Activated CD8-positive, alpha-beta T cell treated with anti-CD3 and anti-CD28 coated beads for 36 hours (primary cell): ENCODE measurements at places on chromosomes 3 and 15. TPM values are rescaled to one million over a fixed set of nuclear protein-coding genes. Genes with fewer than 3 reads are reported as not detected.

Gene PLXNA1
- total RNA-seq: 6.6 TPM

DNA sequence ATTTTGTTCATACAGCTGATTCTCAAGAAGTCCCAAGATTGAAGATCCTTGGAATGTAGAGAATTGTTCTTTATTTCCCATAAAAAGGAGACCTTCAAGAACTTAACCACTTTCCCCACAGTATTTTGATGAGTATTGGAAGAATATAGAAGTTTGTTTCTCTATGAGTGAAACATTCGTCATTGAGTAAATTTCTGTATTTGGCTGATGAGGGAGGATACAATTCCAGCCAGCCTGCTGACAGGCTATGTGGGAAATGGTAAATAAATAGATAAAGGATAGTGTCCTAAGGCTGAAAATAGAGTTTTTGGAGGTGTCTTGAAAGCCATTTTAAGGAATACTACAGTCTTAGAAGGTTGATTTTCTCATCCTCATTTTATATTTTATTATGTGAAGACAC lies 1076.1 kb downstream of the ROBO2 start:
- no peak for DNase-seq

Gene CDHR4
- total RNA-seq: not detected

DNA sequence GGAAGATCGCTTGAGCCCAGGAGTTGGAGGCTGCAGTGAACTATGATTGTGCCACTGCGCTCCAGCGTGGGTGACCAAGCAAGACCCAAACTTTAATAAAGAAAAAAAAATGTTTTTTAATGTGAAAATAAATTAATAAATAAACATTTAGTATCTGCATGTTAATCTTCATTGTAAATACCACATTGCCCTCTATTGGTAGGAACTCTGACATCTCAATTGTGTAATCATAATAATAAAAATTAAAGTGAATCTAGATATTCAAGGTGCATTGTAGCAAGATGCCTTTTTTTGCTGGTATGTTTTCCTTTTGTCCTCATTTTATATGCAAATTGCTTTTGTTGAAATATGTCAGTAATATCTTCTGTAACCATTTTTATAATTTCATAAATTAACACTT lies 95.0 kb upstream of the LIMD1 start:
- no peak for DNase-seq

DNA sequence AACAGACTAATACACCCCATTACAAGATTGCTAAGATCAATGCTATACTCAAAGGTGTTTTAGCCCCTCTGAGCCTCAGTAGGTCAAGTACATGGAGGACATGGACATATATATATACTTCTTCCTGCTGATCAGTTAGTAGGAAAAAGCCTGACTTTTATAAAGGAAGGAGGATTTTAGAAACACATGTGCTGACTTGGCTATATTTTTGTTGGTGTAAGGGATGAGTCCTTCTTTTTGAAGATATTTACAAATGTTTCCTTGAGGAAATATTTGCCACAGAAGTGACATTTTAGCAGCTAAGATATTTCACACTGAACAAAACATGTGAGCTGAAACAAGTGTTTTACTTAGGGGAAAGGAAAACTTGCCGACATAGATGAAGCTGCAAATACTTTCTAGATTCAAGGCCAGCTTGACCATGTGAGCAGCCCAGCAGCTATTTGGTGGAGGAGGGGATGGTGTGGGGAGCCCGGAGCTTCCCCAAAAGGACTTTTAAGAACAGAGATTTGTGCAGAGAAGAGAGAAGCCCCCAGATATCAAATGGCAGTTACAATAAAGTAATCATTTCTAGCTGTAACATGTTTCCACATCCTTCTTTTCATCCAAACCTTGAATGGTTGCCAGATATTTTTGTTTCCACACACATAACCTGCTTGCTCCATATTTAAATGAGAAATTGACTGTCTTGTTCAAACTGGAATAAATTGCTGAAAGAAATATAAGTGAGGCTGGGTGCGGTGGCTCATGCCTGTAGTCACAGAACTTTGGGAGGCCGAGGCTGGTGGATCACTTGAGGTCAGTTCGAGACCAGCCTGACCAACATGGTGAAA lies 111.7 kb upstream of the NR2F2 start:
- DNase-seq: no peak

- no peak for DNase-seq
Measured at GRCh38 chr3:124972457-124972856, 37.9 kb upstream of the MUC13 start.

Gene TAGLN3
- 0.89 TPM for total RNA-seq

DNA sequence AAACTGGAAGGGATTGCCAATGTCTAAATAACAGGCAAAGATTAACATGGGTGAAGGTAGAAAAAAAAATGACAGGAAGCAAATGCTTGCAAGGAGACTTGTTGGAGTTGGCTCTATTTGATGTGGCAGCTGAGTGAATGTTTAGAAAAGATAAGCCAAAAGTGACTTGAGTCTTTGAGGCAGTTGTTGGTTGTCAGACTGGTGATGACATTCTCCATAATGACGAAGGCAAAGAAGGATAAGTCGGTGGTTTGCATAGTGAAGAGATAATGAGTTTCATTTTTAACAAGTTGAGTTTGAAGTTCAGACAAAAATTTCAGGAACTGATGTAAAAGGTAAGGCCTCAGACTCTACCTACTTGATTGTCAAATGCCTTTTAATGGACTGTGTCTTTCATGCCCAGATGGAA lies 704.1 kb upstream of the SGO1 start:
- DNase-seq: no peak

- no peak for DNase-seq
Measured at GRCh38 chr15:50431204-50431603, 7.0 kb downstream of the USP8 start.

DNA sequence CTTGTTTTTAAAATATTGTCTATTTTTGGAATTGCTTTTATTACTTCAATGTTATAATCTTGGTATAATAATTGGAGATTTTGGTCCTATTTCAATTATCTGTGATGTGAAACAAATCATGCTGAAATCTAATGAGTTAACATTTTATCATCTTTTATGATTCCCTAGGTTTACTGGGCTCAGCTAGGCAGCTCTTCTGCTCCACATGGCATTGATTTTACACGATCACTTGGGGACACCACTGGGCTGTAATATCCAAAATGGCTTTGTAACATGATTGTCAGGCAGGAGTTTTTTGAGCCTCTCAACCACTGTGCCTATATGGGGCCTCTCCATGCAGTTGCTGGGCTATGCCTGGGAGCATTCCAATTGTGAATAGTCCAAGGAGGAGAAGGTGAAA lies 163.3 kb downstream of the PYDC2 start:
- DNase-seq: no peak

GRCh38 chr15:72098040-72098439 lies 19.9 kb downstream of the MYO9A start:
- DNase-seq: no peak

DNA sequence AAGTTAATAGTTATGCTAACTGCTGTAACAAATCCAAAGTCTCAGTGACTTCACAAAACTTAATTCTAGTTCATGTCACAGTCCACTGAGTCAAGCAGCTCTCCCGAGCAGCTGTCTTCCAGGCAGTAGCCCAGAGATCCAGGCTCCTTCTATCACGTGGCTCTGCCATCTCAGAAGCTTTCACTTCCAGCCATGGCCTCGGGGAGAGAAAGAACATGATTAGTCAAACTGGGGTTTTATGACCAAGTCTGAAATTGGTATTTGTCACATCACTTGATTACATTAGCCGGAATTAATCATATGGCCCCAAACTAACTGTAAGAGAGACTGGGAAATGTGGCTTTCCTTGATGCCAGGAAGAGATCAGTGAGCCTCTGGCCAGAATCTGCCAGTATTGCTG lies 70.2 kb upstream of the DGKG start:
- no peak for DNase-seq

Gene TMOD2
- 4.8 TPM for total RNA-seq

- DNase-seq: no peak
Measured at GRCh38 chr15:63990454-63990853, 55.8 kb downstream of the DAPK2 start.

DNA sequence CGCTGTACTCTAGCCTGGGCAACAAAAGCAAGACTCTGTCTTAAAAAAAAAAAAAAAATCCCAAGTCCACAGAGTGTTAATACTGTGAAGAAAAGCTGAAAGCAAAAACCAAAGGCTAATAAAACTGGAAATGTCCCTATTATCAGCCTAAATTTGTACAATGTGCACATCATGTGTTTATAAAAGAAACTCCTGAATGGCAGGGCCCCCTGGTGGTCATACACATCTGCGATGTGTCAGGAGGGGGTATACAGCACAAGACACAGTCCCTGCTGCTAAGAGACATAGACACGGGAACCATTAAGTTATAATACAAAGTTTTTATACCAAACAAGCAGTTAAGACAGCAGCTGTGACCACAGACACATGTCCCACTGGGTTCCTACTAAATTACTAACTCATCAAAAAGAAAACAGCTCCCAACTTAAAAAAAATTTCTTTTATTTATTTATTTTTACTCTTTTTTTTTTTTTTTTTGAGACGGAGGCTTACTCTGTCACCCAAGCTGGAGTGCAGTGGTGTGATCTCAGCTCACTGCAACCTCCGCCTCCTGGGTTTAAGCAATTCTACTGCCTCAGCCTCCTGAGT lies 31.0 kb downstream of the IDH2 start:
- DNase-seq: peak; percentile 93

GRCh38 chr3:191105418-191105817 lies 93.6 kb upstream of the OSTN start:
- no peak for DNase-seq

DNA sequence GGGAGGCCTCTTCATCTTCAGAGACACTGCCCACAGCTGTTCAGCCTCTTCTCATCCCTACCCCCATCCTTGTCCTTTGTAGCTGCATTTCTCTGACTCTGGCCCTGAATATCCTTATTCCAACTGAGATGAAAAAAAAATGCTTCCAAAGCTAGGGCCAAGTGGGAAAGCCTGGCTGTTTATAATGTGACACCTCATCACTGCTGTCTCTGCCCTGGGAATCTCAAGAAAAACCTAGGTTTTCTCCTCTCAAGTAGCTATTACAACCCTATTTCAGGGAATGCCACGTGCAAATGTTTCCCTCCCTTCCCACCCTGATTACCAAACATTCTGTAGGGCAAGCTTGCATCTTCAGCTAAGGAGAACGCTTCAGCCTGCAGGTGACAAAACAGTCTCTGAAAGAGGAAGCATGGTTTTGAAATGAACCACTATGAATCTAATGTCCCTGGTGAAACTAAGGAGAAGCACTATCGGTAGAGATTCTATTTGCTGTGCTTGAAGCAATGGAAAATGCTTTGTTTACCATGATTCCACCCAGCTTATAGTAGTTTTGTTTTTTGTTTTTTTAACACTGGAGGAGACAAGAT lies 65.4 kb downstream of the USF3 start:
- DNase-seq: no peak

Gene AMOTL2
- not detected for total RNA-seq

- DNase-seq: peak; percentile 44
Measured at GRCh38 chr15:92091155-92091734, 237.7 kb downstream of the SLCO3A1 start.

Gene PLA1A
- total RNA-seq: not detected

DNA sequence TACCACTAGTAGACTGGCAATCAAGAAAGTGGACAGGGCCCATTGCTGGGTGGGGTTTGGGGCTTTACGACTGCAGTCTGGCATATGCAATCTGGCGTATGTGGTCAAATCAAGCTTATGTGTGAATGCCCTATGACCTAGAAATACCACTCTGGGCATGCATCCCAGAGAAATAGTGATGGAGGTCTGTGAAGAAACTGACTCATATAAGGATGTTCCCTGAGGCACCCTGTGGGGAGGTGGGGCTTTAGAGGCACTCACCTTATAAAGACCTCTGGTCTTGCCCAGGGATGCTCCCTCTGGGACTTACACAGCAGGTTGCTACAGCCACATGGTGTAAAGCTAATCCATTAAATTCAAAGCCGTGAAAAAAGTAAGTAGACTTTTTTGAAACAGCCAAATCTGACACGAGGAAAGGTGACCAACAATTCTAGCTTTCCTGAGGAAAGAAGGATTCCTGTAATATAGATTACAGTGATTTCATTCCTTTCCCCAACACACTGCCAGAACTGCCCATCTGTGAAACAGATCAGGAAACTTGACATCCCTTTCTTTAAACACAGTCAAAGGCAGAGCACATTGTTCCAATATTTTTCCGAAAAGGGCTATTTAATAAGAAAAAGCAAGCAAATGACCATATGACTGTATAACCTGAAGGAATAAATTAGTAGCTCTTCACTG lies 13.6 kb downstream of the RARRES1 start:
- DNase-seq: no peak

Gene SCAMP2
- 58.9 TPM for total RNA-seq

GRCh38 chr3:15899388-15899787 lies 101.6 kb upstream of the ANKRD28 start:
- no peak for DNase-seq

Gene PLSCR5
- not detected for total RNA-seq

Gene GLDN
- total RNA-seq: not detected

DNA sequence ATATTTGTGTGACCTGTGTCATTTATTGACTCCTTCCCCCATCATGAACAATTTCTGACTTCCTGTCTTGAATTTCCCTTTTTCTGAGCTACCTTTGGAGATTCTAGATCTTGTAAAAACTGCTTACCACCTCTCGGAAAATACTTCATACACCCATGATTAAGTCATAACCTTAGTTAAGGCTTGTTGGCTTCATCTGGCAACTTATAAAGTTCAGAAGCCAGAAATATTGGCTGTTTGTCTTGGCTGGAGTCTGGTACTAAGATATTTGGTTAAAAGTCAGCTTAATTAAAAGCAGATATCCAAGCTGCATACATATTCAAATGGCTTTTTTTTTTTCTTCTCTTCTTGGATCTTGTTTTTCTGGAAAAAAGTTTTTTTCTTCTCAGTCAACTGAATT lies 37.3 kb upstream of the B3GALNT1 start:
- DNase-seq: no peak

DNA sequence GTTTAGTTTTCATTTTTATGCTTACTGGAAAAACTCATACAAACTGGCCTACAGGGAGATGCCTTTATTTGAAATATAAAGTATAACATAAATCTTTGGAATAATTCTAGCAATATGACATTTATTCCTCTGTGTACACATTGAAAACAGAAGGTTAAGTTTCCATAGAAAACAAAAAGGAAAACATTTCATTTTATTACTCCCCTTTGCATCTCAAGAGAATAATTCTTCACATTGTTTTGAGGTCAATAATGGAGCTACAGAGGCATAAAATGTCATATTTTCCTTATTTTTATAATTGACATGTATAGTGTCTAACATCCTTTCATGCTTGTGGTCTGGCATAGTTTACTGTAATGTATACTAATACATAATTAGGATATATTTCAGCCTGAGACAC lies 187.6 kb upstream of the AGTR1 start:
- no peak for DNase-seq

- DNase-seq: no peak
Measured at GRCh38 chr15:79192462-79193036, 90.0 kb upstream of the ANKRD34C start.
